ENCODE measurements at places on chromosomes 2 and 18.

GRCh38 chr18:24504401-24504800, 44.0 kb downstream of the HRH4 start:
- DNase-seq = no peak

DNA sequence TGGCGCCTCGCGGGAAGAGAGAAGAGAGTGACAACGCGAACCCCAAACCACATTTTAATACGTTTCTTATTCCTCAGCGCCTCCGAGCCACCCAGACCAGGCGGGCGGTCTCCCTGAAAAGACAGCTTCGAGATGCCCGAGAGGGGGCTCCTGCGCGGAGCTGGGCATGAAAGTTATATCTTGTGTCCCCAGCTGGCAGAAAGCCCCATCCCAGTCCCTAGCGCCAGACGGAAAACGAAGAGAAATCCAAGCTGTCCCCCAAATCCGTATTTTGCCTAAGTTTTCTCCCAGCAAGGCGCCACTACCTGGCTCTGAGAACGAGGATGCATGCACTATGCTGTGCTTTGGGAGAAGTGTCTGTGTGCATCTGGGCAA, 797 bp downstream of the NXPH2 start:
- DNase-seq = no peak

GRCh38 chr2:131431336-131431735, 44.6 kb upstream of the TUBA3D start:
- DNase-seq = no peak

DNA sequence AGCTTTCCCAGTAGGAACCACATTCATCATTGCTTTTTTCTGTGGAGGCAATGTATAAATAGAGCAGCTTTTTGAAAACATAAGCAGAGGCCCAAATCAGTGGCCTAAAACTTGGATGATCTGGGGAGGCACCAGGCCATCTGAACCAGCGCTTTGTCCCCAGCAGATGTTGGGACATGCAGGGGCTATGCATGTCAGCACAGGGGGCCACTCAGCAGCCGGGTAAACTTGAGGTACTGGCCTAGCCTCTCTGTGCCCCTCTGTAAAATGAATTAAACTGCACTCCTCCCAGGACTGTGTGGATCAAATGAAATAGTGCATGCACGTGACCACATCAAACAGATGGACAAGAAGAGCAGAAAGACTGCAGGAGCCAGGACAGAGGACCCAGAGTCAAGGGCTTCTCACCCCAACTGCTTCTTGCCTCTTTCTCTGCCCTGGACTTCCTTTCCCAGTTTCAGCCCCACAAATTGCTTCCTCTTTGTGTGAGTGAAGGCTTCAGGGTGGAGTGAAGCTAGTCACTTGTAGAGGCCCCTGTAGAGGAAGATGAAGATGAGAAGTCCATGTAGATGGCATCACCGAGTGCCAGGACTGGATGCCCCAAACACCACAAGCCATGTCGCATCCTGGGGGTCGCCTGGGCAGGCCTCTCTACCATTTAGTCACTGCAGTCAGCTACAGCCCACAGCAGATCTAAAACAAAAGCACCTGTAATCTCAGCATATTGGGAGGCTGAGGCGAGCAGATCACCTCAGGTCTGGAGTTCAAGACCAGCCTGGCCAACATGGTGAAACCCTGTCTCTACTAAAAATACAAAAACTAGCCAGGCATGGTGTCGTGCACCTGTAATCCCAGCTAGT, 53.2 kb downstream of the IMPA2 start:
- no peak for DNase-seq

- no peak for DNase-seq
Measured at GRCh38 chr2:127157651-127158485, 50.9 kb upstream of the BIN1 start.

DNA sequence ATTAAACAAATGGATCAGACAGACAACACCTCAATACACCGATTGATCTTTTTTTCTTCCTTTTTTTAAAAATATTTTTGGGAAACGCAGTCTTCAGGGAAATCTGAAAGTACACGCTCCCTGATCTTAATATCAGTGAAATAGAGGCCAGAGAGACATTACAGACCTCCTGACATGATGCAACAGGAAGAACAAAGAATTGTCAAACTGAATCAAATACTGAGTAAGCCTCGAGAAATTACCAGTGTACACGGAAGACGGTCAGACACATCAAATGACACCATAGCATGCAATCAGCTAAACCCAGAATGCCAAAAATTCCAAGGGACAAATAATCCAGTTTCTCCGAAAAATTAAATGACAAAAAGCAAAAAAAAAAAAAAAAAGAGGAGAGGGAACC, 80.2 kb upstream of the NFU1 start:
- DNase-seq = no peak

Measured in stimulated activated CD8-positive, alpha-beta memory T cell treated with anti-CD3 and anti-CD28 coated beads, Interleukin-4, amount 100 ng/mL, for 24 hours (primary cell).